Activated naive CD4-positive, alpha-beta T cell treated with anti-CD3 and anti-CD28 coated beads, Interleukin-2, amount 10 ng/mL, durations not matched to agents 5 hours and 36 hours (primary cell): ENCODE measurements at places on chromosomes 1 and 21. TPM values are rescaled to one million over a fixed set of nuclear protein-coding genes. Genes with fewer than 3 reads are reported as not detected.

The JMJD4 gene
- 18.2 TPM for total RNA-seq

The C1QB gene
- total RNA-seq = not detected

The PYGO2 gene
- total RNA-seq = 42.7 TPM

The CLEC20A gene
- not detected for total RNA-seq

The APOBEC4 gene
- total RNA-seq = not detected

The HSD3B1 gene
- total RNA-seq = not detected

The CGN gene
- total RNA-seq = 0.30 TPM

The CCDC185 gene
- not detected for total RNA-seq

The CFAP45 gene
- total RNA-seq = 0.91 TPM

The MMEL1 gene
- total RNA-seq = 5.3 TPM

The FCMR gene
- 221 TPM for total RNA-seq

The ZC3H12A gene
- total RNA-seq = 19.0 TPM

The AKIRIN1 gene
- 78.4 TPM for total RNA-seq

The E2F2 gene
- 54.5 TPM for total RNA-seq

The HYI gene
- total RNA-seq = 21.2 TPM

The FLG2 gene
- total RNA-seq = not detected

The TRAPPC3 gene
- 56.2 TPM for total RNA-seq

The INSRR gene
- total RNA-seq = 0.05 TPM

The ANXA9 gene
- total RNA-seq = not detected

The SELE gene
- total RNA-seq = not detected

The GNG12 gene
- not detected for total RNA-seq

The TCHHL1 gene
- not detected for total RNA-seq

The ARTN gene
- total RNA-seq = 0.14 TPM
